ENCODE measurements at places on chromosomes 7 and 10.

- DNase-seq = no peak
These were observed 25.8 kb downstream of the ACTA2 start for GRCh38 chr10:88926566-88927415.

GRCh38 chr10:76548716-76549115 lies 1088.9 kb downstream of the KCNMA1 start:
- no peak for DNase-seq

DNA sequence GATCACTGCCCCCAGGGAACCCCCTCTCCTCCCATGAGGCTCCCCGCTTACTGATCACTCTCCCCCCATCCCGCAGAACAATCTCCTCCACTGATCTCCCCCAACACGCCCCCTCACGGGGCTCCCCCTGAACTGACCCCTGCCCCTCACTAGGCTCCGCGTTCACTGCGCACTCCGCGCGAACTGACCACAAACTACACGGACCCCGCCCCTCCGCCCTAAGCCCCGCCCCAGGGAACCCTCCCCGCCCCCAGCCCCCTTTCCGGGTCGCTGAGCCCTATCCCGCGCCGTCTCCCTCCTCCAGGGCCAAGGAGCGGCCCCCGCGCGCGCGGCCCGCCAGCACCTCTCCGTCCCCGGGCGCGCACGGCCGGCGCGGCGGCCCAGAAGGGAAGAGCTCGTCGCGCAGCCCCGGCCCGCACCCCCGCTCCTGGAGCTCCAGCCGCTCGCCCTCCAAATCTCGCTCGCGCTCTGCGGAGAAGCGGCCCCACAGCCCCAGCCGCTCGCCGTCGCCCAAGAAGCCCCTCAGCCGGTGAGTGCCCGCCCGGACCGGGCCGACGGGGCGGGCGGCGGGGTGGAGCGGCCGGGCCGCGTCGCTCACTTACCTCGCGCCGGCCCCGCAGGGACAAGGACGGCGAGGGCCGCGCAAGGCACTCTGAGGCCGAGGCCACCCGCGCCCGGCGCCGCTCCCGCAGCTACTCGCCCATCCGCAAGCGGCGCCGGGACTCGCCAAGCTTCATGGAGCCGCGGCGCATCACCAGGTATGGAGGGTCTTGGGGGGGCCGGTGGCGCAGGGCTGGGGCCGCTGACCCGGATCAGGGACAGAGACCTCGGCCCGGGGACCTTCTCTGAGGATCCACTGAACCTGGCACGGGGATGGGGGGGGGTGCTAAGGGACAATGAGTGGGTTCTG lies 19.9 kb upstream of the HSPB1 start:
- DNase-seq = no peak

GRCh38 chr10:32982911-32983909 lies 25.2 kb upstream of the ITGB1 start:
- DNase-seq = no peak

DNA sequence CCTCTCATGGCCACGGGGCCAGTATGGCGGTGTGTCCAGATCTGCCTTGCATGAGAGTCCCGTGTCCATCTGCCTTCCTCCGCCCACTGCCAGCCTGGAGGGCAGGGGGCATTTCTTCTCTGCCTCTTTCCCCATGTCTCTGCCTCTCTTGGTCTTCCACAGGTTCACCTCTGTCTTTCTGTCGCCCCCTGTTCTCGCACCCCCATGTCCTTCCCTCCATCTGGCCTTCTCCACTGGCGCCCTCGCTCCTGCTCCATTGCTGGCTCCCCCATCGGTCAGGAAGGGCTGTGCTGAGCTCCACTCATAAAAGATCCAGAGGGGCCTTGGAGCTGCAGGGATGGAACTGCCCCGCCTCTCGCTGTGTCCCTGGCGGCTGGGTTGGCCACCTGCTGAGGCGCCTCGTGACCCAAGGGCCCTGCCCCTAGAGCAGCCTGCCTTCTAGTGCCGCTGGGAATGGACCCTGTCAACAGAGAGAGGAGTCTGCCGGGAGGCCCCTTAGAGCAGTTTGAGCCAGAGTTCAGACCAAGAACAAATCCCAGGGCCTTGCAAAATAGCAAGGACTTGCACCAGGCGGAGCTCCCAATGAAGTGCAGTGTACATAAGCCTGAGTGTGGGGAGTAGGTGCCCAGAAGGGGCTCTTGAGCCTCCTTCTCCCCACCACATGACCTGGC lies 42.0 kb downstream of the GOLGA7B start:
- DNase-seq = no peak

- no peak for DNase-seq
These were observed 2.2 kb downstream of the MTG1 start for GRCh38 chr10:133396035-133396624.
